ENCODE measurements at places on chromosomes 5 and 9.

DNA sequence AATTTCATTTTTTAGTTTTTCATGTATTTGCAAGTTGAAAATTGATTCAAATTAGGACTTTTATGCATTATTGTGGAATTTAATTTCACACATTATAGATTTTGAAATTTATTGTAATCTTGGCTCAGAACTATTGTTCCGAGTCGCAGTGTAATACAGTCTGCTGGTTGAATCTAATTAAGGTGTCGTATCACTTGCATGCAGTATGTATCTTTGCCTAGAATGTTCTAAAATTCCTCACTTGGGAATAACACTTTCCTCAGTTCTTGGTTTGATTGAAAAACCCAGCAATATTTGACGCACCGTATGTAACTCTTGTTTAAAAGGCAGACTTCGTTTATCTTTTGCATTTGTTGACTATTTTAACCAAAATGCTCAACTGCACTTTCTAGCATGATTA is 49.4 kb downstream of the MELK start:
- DNase-seq = no peak

DNA sequence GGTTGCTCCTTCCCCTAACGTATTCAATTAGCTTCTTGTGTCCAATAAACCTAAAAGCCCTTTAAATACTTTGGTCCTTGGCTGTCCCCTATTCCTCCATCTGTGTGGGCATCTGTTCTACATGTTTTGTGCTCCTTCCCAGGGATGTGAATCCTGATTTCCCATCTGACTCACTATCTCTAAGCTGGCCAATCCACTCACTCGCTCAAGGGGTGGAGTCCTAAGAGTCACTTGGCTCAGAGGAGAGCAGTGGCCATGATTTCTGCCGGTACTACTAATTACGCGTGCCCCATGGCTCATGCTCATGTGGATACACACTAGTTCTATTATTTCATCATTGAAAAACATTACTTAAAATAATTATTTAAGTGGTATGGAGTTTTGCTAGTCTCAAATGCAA is 89.6 kb downstream of the TAF11L14 start:
- no peak for DNase-seq

- no peak for DNase-seq
These were observed 126.5 kb downstream of the MRPL36 start for GRCh38 chr5:1673042-1673677.

DNA sequence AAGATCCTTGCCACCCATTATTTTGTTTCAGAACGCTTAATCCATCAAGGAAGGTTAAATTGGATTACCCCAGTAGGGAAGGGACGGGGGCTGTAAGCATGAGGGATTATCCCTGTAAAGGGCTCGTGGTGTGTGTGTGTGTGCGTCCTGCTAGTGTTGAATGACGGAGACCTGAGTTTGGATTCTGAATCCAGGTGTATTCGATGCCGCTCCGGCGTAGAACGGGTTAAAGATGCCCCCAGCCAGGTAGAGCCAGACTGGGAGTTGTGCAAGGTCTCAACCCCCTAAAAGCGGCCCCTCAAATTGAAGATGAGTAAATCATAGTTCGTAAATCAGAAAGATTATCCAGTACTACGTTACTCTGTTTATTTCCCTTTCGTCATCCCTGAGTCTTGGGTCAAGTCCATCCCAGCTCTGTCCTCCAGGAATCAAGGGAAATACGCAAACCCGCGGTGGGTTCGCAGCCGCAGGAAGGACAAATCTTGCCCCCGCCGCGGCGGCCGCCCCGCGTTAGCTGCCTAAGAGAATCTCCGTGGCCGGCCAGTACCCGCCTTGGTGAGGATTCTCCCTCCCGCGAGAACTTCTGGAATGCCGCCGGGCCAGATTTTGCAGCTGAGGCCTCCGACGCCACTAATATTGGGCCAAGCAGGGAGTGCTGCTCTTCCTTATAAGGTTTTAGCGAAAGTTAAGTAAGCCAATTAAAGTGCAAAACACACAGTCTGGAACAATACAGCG is 586 bp upstream of the MTAP start:
- DNase-seq = peak; percentile 65

DNA sequence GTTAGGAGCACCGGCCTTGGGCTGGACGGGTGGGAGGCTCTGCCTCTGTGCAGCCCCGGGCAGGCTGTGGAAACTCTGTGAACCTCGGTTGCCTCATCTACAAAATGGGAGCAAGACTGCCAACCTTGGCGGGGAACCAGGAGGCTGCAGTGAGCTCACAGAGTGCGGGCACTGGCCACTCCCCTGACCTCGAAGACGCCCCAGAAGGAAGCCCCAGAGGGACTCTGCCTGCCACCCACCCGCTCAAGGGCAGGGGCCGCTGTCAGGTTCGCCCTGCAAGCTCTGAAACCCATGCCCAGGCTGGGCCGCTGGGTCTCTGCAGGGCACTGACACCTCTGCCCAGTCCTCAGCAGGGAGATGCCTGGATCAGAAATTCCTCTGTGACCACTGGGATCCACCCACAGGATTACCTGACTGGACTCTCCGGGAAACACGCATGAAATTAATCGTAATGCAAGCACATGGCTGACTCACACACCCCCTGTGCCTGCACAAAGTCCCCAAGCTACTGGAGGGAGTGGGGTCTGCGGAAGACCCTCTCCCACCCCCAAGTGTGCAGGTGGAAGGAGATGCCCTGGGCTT is 7.4 kb downstream of the CCDC187 start:
- DNase-seq = no peak

DNA sequence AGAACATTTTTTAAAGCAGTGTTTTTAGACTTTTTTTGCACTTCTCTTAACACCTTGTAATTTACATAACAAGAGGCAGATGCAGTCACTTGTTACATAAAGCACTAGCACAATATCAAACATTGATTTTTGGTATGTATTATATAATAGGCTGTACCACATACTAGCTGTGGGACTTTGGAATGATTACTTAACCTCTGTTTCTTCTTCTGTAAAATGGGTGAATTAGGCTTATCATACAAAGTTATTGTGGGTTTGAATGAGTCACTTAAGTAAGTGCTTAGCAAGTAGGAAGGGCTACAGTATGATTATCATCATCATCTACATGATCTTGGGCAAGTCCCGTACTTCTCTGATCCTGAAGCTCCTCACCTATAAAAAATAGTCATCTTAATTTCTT is 2.1 kb downstream of the FAM81B start:
- no peak for DNase-seq

DNA sequence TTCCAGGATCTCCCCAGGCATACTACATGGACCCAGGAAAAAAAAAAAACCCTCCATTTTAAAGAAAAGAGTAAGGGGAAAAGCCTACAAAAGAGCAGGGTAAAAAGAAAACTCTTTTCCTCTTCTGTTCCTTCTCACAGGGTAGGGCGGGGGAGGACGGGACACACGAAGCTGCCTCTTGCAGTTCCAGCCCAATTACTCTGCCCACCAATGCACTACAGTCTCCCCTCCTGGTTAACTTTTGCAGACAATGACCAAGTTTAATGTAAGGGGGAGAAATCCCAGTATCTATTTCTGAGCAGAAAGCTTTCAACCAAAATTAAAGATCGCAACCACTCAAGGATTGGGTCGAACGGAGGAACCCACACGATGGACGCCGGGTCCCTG is 1.3 kb downstream of the BRD3 start:
- no peak for DNase-seq

DNA sequence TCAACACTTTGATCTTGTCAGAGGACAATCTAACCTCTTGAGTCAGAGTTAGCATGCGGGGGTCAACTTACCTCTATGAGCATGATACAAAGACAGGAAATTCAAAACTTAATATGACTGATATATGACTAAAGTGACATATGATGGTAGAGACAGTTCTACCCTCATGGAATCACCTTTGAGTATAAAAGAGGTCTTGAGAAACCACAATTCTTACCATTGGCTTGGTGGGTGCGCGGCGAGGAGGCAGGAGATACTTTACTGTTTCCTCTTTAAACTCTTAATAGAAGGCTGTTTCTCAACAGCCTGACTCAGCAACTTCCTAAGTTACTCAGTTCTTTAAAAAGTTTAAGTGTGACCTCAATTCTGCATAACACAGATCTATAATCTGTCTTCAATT is 372.8 kb downstream of the KIAA0825 start:
- DNase-seq = no peak

- no peak for DNase-seq
These were observed 127.2 kb downstream of the MRPL36 start for GRCh38 chr5:1672396-1672795.

DNA sequence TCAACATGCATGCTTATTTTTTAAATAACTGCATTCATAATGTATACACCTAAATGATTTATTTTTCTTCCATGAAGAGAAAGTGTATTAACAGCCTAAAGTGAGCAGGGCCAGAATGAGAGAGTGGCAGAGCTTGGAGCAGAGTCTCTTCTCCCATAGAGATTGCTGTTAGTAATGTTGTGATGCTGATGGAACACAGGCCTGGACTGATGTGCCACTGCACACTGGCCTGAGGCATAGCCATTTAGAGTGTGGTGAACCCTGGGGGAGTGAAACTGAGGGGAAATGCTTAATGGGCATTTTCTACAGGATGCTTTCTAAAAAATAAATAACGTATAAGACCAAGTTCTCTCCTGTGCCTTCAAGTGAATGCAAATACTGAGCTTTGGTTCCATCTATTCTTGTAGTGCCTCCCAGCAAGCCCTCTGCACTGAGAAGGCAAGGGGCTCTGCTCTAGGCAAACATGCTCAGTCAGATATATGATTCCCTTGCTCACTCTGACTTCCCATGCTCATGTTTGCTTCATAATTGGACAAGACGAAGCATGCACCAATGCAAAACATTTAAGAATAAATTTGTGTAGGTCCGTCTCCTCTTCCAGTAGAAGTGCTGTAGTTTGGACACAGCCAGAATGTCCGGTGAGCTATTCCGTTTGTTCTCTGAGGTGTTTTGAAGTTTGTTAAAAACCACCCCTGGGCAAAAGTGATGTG is 185.7 kb downstream of the PBX3 start:
- no peak for DNase-seq

GRCh38 chr5:105807951-105808350 is 1862.8 kb downstream of the EFNA5 start:
- no peak for DNase-seq

DNA sequence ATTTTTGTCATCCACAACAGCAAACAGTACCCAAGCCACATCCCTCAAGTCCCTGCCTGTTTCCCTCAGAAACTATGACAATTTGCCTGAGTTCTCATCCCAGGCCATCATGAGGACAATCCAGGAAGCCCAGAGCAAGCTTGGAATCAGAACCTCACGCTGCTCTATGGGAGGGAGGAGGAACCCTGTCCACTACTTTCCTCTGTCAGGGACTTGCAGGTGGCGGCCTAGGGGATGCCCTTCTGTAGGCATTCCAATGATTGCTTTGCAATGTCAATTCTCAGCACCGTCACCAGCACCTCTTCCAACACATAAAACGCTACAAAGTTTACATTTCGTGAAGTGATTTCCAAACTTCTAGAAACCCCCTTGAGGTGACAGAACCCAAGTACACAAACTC is 170.4 kb upstream of the FSTL4 start:
- DNase-seq = no peak
